Activated T-cell treated with anti-CD3 and anti-CD28 coated beads, Interleukin-2, amount 50 U/mL, for 72 hours (primary cell): ENCODE measurements at places on chromosomes 2 and 18.

GRCh38 chr2:45862843-45863242, 211.4 kb downstream of the PRKCE start:
- DNase-seq = no peak

GRCh38 chr18:11071300-11071699, 78.1 kb downstream of the PIEZO2 start:
- no peak for DNase-seq

GRCh38 chr18:69935319-69936190, 12.1 kb downstream of the CD226 start:
- peak; percentile 90 for DNase-seq

- DNase-seq = no peak
Measured at GRCh38 chr18:68478246-68478645, 236.7 kb downstream of the TMX3 start.

- no peak for DNase-seq
Measured at GRCh38 chr18:48098538-48098937, 168.1 kb upstream of the SMAD2 start.

GRCh38 chr2:10271946-10272345, 30.8 kb upstream of the HPCAL1 start:
- no peak for DNase-seq

DNA sequence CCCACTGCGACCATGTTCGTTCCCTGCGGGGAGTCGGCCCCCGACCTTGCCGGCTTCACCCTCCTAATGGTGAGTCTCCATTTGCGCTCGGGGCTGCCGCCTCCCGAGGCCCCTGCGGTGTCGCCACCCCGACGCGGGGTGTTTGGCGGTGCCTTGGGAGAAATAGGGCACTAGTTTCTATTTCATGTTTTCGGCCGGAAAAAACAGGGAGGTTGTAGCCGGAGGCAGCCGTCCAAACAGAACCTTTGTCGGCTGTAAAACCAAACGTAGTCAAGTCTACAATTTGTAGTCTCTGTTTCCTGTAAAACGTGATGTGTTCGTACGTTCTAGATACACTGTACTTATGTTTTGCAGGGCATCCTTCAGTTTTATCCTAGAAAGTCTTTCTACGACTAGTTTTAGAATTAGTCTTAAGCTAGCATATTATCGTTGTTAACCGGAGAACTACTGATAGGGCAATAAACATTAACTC, 290 bp downstream of the PSMG2 start:
- DNase-seq = no peak

DNA sequence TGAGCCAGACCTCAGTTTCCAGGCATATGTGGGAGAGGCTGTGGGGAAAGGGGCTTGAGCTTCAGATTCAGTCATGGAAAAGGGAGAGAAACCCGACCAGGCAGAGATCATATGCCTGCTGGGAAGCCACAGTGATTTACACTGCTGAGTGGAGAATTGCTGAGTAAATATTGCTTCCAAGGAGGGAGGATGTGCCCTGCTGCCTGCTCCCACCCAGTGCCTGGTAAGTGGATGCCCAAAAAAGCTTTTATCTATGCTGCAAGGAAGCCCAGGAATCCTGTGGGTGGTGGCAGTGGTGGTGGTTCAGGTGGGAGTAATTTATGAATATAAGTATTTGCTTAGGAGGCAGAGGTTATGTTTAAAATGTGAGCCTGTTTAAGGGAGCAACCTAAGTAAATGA, 39.5 kb downstream of the INO80C start:
- no peak for DNase-seq

GRCh38 chr2:217671871-217672270, 330.9 kb downstream of the TNS1 start:
- DNase-seq = no peak

- no peak for DNase-seq
Measured at GRCh38 chr2:1407950-1408675, 5.2 kb upstream of the TPO start.

DNA sequence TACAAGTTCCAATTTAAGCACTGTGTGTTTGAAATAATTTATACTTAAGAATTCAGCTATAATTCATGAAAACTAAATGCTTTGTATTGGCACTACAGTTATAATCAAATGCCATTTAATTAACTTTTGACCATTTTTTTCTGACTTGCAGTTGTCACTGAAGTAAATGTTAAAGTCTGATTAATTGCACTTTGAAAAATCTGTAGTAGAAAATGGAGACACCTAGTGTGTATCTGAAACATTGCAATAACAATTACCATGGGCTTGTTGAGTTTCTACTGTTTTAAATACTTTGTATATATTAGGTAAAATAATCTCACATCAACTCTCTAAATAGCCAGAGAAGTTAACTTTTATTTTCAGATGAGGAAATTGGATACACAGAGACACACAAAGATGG, 458.6 kb upstream of the FSIP2 start:
- DNase-seq = no peak

DNA sequence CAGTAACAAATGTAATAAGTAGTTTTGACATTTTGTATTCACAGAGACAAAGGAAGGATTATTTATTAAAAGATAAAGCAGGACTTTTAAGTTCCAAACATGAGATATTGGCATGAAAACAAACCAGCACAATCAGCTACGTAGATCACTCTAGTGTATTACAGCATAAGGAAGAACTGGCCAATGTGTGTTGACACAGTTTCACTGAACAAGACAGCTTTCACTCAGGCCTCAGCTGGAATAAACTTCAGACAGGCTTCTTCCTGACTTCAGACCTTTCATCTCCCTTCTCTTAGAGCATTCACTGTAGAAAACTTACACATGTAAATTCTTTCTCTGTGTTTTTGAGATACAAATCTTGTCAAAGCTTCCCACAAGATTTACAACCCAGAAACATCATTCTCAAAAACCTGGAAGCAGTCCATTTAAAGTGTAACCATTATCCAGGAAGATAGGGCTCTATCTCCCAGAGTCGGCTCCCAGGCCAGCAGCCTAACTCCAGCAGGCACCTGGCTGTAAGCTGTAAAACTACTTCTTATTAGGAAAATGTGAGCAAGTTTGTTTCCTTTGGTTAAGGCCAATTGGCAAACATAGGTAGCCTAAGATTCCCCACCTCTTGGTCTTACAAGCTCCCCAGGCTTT, 768.3 kb upstream of the CDH7 start:
- no peak for DNase-seq

GRCh38 chr2:27496357-27497287, at the start of gene GCKR:
Gene GCKR, plus strand, starts transcription at chr2:27496839. Its CDS starts 66 bp downstream, at chr2:27496905.
- no peak for DNase-seq

GRCh38 chr2:58006256-58006951, 40.2 kb upstream of the VRK2 start:
- DNase-seq = no peak

DNA sequence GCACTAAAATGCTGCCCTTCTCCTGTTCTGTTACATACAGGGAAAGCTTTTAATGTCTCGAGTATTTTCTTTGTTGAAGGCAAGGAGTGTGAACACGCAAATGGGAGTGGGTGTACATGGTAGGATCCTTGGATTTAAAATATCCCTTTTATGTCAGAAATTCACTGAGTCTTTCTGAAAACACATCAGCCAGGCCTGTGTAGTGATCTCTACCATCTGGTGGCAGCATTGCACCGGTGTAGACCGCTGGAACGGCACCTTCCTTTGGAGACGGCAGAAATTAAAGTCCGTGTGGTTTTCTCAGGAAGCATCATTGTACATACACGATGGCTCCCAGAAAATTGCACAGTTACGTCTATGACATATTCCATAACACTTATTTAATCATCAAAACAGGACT, 515.8 kb downstream of the GALR1 start:
- peak; percentile 6 for DNase-seq

DNA sequence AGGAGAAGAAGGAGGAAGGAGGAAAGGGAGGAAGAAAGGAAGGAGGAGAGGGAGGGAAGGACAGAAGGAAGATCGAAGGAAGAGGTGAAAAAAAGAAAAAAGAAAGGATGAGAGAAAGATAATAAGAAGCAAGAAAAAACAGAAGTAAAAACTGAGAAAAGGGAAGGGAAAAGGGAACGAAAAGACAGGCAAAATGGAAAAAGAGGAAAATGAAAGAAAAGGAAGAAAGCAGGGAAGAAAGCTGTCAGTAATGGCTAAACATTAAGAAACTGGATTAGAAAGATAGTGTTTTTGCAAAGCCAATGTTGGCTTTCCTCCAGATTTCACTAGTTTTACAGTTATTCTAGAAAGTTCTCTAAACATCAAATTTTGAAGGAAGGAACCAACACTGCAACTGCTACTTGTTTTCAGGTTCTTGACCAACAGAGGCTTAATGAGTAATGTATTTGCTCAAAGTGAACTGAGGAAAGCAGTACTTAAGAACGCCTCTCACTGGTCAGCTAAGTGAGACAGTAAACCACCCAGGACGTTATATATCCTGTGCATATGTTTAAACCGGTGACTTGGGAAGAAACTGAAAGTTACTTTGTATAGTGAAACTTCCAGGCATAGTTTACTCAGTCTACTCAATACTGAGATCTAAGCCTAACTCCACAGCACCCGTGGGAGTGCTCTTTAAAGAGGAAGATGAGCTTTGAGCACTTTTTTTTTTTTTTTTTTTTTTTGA, 286.2 kb upstream of the TRIB2 start:
- peak; percentile 30 for DNase-seq

- no peak for DNase-seq
Measured at GRCh38 chr2:216984937-216985336, 125.1 kb upstream of the TNP1 start.

GRCh38 chr2:100062336-100062735, 80.1 kb downstream of the AFF3 start:
- no peak for DNase-seq

GRCh38 chr2:13662055-13662454, 945.3 kb downstream of the TRIB2 start:
- no peak for DNase-seq

DNA sequence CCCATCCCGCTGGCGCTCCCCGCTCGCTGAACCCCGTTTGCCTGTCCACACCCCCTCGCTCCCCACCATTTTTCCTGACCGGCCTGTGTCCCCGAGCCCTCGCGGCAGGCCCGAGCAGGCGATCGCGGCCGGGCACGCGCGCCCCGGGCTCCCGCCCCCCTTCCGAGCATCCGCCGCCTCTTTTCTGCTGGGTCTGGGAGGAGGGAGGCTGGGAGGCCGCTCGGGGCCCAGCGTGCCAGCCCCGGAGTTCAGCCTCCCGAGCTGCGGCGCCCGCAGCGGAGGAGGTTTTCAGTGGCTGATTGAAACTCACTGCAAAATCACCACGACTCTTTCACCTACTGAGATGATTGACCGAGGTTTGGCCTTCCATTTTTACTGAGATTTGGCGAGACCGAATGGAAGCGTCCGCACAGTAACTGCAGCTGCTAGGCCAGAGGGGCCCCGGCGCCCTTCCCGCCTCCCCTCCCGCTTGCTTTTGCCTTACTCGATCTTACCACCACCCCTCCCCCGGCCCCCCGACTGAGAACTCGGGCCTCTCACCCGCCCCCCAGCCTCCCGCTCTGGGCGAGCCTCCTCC, 4.8 kb downstream of the SOX11 start:
- no peak for DNase-seq

GRCh38 chr2:231810905-231811304, 24.7 kb downstream of the COPS7B start:
- DNase-seq = no peak

- DNase-seq = no peak
Measured at GRCh38 chr2:84459944-84460429, 907 bp upstream of the SUCLG1 start.

GRCh38 chr2:201622306-201622970, 20.9 kb downstream of the TMEM237 start:
- no peak for DNase-seq

GRCh38 chr18:67513280-67513679, 3.2 kb downstream of the DSEL start:
- DNase-seq = no peak

DNA sequence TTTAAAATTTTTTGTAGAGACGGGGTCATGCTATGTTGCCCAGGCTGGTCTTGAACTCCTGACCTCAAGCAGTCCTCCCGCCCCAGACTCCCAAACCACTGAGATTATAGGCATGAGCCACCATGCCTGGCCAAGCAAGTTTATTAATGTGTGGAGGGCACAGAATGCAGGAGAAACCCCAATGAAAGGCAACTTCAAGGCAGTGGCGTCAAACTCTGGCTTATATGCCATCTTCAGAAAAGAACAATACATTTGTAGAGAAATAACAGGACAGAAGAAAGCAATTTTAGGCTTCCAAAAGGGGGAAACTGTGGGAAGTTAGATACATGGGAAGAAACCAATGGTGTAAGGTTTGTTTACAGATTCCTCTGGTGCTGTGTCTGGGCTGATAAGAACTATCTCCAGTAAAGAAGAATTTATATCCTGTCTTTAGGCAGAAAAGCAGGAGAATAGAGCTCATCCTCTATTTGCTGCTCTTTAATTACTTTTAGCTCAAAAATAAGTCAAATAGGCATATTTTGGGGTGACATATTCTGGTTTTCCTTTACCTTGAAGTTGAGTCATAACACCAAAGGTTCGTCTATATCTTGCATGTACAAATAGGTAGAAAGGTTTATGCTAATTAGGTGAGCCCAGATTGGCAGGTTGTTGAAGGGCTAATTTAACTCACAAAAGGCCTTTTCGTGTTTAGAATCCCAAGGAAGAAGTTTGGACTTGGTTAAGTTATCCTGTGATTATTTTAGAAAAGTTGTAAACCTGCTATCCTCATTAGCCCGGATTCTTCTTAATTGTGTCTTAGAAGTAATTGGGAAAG, 26.0 kb upstream of the TMEM214 start:
- DNase-seq = no peak

DNA sequence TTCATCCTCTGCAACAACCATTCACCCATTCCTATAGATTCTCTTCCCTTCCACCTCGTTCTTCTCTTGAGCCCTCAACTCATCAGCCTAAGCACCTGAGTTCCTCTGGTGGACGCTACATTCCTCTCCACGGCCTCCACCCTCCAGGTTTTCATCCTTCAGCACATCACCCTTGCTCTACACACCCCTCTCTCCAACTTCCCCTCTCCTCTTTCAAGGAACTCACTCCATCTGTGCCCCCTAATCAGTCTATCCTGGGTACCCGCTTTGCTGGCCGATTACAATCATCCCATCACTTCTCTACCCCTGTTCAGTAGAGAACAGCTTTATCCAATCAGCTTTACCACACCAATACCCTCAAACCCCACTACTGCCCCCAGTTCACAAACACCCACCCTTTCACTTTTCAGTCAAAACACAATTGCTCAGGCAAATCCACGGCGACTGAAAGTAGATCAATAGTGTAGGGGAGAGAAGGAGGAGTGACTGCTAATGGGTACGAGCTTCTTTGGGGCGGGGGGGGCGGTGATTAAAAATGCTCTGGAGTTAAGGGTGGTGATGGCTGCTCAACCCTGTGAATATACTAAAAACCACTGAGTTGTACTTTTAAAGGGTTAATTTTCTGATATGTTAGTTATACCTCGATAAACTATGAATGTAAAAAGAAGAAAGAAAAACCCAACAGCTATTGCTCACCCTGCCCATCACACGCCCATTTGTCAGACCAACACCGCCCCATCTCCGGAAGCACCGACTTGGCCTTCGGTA, 857 bp downstream of the DYM start:
- DNase-seq = peak; percentile 54

DNA sequence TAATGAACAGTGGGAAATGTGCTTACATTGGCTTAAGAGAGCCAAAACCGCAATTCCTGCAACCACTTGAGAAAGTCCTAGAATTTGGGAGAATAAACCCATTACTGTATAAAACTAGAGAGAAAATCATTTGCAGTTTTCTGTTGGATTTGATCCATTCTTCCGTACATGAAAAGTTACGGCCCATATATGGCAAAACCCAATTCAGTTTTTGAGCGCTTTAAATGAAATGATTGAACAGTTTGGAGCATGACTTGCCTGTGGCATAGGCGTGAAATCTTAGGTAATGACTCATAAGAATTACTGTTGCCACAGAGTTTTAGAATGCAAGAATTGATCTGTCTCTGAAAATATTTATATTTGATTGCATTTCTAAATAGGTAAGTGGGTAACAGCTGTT, 52.0 kb downstream of the PHLPP1 start:
- DNase-seq = no peak
